ENCODE measurements at places on chromosomes 6 and 20.

DNA sequence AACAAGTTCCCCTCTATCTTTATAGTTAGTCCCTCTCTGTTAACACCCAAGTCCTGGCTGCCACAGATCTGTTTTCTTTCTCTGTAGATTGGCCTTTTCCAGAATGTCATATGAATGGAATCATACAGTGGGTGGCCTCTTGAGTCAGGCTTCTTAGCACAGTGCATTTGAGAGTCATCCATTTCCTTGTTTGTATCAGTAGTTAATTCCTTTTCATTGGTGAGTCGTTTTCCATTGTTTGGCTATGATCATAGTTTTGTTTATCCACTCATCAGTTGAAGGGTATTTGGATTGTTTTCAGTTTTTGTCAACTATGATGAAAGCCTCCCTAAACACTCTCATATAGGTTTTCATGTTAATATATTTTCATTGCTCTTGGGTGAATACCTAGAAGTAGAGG is 248.3 kb downstream of the ARID1B start:
- no peak for DNase-seq

- DNase-seq: peak; percentile 31
Observed at GRCh38 chr6:33694401-33694931, 17.0 kb downstream of the UQCC2 start.

DNA sequence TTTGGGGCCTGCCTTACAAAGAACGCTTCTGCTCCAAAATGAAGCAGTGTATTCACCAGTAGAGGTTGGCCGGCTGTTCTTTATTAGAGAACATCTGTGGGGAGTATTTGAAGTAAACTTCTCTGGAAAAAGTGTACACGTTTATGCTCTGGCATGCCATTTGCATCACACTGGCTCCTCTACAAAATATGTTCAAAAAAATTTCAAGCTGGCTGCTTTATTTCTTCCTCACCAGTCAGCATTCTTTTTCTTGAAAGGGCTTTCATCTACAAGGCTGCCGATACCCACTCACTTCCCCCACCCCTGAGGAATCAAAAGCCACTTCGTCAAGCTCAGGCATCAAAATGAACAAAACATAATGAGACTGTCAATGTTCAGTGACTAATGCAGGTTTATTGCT is 294.1 kb downstream of the TFAP2B start:
- no peak for DNase-seq

DNA sequence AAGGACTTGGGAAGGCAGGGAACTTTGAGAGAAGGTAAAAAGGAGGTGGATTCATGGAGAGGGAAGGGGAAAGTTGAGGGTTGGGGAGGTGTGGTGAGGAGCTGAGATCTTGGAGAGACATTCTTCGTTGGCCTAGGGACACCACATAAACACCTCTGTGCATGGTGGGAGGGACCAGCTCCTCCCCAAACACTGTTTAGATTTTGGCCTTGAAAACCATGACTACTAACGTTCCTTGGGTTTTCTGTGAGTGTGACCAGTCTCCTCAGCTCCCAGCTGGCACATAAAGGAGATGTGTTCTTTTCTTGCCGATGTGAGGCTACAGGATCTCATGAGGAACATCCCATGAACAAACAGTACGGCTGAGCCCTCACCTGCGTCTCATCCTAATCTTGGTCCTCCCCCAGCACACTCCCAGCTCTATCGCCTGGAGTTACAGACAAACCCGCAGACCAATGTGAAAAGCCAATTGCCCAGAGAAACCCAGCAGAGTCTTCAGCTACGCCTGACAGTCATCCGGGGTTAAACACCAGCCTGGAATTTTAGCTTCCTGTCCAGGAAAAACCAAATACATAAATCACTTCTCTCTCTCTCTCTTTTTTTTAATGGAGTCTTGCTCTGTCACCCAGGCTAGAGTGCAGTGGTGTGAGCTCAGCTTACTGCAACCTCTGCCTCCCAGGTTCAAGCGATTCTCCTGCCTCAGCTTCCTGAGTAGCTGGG is 22.0 kb upstream of the DDR1 start:
- no peak for DNase-seq

- peak; percentile 72 for DNase-seq
Observed at GRCh38 chr6:73519926-73520687, 725 bp downstream of the EEF1A1 start.

DNA sequence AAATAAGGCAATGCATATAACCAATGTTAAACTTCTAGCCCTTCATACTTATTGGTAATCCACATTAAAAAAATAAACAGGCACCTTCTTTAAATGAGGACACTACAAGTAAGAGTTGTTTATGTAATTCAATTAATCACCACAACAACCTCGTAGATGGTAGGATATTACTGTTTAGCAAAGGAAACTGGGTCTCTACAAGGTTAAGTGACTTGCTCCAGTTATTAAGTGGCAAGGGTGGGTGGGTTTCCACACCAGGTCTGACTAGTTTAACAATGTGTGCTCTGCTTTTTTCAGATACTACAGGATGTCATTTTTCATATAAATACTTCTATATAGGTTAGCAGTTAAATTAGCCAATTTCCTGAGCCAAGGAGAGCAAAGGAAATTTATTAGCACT is 129.1 kb downstream of the MAN1A1 start:
- DNase-seq: no peak
